ENCODE measurements at places on chromosomes 5 and 9.

- DNase-seq, result no peak
Observed at GRCh38 chr5:133368916-133369783, 243.2 kb downstream of the FSTL4 start.

- no peak for DNase-seq
Observed at GRCh38 chr9:14827805-14828204, 82.4 kb downstream of the FREM1 start.

GRCh38 chr5:154300207-154300883 is 109.8 kb downstream of the GALNT10 start:
- no peak for DNase-seq

- DNase-seq, result no peak
Observed at GRCh38 chr9:125993466-125993865, 246.3 kb downstream of the PBX3 start.

DNA sequence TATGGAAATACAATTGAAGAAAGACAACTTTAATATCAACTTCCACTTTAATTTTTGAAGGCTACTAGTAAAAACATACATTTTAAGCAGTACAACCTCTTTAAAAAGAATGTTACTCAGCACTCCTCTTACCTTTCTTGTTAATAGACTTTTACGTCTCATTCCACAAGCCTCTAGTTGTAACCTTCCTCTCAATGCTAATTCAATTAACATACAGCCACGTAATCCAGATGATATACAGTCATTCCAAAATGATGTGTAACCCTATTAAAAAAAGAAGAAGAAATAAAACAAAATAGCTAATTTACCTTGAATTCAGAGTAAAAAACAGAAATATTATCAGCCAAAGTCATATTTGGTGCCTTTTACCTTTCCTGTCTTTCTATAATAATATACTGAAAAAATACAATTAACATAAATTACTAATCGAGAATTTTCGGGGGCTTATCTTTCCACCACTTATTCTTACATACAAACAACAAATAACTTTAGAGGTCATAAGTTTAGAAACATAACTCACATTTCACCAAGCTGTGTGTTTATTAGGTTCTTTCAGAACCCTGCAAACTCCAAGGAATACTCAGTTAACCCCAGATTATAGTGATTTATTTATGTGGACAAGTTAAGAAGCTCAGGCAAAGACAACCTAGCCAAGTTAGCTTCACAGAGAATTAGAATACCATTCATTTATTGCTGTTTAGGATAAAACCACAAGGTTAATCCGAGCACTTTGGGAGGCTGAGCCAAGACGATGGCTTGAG is 30.3 kb downstream of the GOLPH3 start:
- no peak for DNase-seq
